ENCODE measurements at places on chromosomes 6 and 20.
A peak's percentile ranks its signal among the peaks of the same experiment; 100 is the strongest.

DNA sequence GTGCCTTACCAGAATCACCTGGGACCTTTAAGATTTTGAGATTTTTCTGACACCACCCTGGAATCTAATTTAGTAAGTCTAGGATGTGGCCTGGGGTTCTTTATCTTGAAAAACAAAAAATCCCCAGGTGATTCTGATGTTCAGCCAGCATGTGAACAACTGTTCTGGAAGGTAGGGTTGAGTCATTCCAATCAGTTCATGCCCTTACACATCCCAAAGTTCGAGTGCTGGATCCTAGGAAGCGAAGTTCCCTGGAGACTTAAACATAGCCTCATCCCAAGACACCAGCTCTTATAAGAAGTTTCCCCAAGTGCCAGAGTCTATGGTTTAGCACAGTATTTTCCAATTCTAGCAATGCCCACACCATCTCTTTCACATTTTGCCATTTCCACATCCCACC is 6.3 kb upstream of the TSHZ2 start:
- DNase-seq, result no peak

GRCh38 chr6:149157126-149157525 is 160.4 kb upstream of the TAB2 start:
- DNase-seq, result no peak

DNA sequence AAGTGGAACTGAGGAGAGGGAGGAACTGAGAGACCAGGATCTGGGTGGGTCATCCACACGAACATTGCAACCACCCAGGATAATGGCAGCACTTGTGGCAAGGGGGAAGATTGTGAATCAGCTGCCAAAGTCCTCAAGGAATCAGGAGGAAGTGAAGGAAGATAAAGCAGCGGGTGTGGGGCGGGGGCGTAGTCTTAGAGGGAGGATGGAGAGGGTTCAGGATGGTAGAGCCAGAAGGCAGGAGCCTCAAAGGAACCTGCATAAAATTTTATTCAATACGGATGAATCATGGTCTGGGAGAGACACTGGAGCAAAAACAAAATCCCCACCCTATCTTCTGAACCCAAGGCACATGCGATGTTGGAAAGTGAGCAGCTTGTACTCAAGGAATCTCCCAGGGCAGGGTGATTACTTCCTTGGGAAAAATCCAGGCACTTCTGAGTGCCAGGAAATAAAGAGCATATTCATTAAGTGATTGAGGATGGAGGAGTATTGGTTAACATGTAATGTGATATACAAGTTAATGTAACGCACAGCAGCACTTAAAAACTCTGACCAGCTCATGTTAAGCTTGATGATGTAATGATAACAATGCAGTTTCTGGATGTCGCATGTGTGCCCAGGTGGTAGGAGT is 82.0 kb upstream of the B3GAT2 start:
- no peak for DNase-seq

DNA sequence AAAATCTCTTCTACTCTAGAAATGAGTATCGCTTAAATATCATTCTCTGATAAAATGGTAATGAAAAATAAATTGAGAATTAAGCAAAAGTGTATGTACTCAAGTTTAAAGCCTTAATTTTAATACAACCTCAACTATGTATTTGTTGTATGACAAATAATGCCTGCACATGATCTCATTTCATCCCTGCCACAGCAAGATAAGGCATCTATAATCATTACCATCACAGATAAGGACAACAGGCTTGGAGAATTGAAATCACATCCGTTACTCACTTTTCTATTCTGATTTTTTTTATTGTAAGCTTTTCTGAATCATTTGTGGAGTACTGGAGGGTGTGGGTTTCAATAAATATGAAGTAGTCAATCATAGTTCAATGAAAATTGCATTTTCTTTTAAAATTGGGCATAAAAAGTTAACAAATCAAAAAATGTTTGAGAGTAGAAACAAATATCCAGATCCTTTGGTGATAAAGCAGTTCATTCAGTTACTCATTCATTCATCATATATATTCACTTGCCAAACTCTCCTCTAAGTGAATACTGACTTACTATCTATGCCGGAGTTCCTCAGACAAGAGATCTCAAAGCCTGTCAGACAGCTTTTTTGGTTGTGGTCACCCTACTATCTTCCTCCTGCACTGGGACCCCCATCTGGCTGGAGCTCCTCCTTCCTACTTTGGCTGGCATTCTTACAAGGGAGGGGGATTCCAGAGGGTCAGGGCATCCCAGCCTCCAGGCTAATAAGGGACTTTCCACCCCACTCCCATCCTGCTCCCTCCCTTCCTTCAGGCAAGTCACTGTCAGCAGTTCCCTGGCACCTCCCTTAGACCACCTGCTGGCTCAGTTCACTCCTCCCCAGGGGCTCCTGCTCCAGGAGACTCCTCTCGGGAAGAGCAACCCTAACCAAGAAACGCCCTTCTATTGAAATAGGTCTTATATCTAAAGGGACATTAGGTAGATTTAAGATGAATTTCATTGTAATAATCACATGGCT is 118.6 kb downstream of the OGFRL1 start:
- no peak for DNase-seq

DNA sequence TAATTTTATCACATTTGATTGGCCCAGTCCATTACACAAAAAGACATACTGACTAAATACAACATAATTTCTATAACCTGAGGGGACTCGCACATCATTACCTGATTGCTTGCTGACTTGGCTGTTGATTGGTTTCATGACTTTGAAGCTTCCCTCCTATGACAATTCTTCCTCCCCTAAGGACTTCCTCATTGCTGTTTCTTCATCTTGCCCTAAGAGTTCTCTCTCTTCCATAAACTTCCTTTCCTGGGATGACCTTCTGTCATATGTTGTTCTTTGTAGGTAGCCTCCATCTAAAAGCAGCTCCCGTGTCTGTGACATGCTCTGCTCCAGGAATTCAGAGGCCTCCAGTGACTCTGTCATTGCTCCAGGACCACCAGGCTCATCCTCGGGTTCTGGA is 22.6 kb downstream of the RSPH3 start:
- no peak for DNase-seq

GRCh38 chr6:46010771-46011170 is 4.9 kb downstream of the CLIC5 start:
- no peak for DNase-seq

- no peak for DNase-seq
These were observed 64.4 kb downstream of the CD40 start for GRCh38 chr20:46182276-46183200.

GRCh38 chr6:49923826-49924225 is 40.1 kb downstream of the DEFB114 start:
- DNase-seq, result no peak

GRCh38 chr20:63835021-63835858 is 4.2 kb upstream of the ZBTB46 start:
- DNase-seq, result peak; percentile 67

- no peak for DNase-seq
These were observed 78.6 kb downstream of the MDGA1 start for GRCh38 chr6:37618916-37619590.

GRCh38 chr6:110355022-110355421 is 3.1 kb downstream of the METTL24 start:
- DNase-seq, result no peak

DNA sequence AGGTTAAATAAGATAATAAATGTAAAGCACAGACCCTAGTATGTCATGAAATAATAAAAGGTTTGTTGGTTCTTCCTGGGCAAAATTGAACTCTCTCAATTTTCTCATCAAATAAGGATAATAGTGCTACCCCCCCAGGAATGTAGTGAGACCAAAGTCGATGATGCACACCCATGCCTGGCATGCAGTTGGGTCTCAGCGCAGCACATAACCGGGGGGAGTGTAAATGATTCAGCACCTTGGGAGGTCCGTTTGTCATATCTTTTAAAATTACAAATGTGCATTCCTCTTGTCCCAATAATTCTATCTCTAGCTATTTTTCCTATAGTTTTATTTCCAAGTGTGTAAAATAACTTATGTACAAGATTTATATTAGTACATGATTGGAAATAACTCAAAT is 31.3 kb upstream of the CCDC167 start:
- no peak for DNase-seq

- no peak for DNase-seq
These were observed at the start of gene RNF217 for GRCh38 chr6:124961777-124962638. Gene RNF217, plus strand, starts transcription at chr6:124962437. Its CDS starts 108 bp downstream, at chr6:124962545.

- DNase-seq, result no peak
These were observed 1.7 kb downstream of the RSPO3 start for GRCh38 chr6:127120023-127120786.

- DNase-seq, result no peak
These were observed 14.5 kb downstream of the REV3L start for GRCh38 chr6:111468329-111469012.

GRCh38 chr6:33061987-33062386 is 11.5 kb downstream of the HLA-DPA1 start:
- DNase-seq, result no peak

GRCh38 chr20:15288106-15288505 is 950.7 kb upstream of the FLRT3 start:
- no peak for DNase-seq

GRCh38 chr20:13024596-13024995 is 15.8 kb downstream of the SPTLC3 start:
- no peak for DNase-seq

- no peak for DNase-seq
These were observed 35.6 kb upstream of the THBS2 start for GRCh38 chr6:169289257-169289618.

DNA sequence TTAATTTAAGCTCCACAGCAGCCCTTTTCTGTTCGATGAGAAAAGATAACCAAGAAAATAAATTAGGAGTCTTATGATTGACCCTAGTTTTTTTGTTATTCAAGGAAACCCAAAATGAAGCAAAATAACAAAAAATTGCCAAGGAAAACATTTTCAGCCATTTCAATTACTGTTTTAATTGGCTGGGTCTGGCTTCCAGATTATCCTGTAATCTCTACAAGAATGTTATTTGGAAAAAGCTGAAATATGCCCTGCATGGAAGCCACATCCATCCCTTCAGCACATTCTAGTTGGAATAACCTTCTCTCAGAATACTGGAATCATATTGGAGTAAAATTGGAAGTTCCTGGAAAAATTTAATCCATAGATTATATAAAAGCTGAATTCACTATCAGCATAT is 191.1 kb upstream of the CCN2 start:
- no peak for DNase-seq

DNA sequence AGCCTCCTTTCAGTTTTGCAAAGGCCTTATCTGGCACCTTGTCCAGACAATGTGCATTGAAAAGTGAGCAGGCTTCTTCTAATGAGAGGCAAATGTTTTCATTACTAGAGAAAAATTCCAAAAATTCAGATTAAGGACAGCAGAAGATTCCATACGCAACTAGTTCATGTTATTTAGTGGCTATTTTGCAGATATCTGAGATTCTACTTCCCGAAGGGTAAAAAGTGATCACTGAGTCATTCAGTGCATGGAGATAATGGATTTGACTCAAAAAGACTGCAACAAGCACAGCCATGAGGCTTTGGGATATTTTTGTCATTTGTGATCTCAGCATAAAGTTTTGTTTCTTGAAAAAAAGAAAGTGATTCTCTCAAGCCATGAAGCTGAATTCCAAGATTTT is 29.9 kb downstream of the METTL24 start:
- no peak for DNase-seq
